ENCODE measurements at places on chromosomes 3 and 15.

DNA sequence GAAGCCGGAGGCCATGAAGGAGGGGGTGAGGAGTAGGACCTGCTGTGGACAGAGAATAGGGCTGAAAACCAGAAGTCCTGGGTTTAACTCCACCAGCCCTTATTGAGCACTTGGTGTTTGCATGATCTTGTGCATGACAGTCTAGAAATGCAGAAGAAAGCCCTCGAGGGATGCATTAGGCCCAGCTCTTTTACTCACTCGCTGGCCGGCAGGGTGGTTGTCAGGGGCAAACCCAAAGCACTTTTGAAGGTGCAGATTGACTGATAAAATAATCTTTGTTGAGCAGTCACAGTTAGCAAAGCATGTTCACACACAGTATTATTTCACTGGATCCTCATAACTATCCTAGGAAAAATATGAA, 55.3 kb downstream of the CORO2B start:
- DNase-seq, result no peak

DNA sequence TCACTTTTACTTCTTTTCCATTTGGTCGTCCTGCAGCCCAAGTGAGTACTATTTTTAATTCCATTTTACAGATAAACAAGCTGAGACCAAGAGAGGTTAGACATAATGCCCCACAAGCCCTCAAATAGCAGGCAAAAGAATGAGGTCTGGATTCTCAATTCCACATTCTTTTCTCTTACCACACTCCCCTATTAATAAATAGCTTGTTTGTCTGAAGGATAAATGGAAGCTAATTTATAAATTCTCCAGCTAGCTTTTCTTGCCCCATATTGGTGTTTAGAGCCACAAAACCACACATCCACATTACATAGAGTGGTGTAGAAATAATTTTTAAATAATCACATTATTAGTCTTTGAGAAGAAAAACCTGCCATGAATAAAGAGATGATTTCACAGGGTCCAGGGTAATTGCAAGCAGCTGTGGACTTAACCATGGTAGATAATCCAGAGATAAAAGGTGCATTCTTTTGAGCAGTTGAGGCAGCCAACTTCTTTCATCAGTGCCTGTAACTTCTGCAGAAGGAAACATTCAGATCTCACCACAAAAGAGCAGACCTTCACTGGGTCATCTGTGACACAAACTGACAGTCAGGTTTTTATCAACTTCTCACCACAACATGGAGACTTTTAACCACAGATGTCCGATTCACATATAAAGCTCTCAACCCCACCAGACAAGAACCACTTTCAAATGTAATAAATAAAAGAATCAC, 313.4 kb upstream of the STT3B start:
- DNase-seq, result no peak

- DNase-seq, result no peak
Measured at GRCh38 chr3:79516795-79517194, 251.0 kb downstream of the ROBO1 start.

DNA sequence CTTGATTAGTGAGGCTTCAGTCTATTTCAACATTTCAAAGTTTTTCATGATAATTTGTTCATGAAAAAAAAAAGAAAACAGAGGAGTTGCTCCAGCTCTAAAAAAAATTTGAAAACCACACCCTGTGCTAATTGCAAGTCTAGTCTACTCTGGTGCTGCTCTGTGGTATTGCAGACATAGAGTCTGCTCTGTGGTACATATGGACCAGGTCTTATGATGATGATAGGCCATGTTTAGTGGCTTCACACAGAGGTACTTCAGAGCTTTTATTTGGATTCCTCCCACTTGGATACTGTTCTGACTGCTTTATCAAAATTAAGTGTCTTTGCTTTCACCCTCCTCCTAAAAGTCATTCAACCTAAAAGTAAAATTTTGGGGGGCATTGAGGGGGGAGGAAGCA, 160.8 kb downstream of the ALCAM start:
- no peak for DNase-seq

- no peak for DNase-seq
Measured at GRCh38 chr3:186004209-186004608, 66.4 kb upstream of the TRA2B start.

DNA sequence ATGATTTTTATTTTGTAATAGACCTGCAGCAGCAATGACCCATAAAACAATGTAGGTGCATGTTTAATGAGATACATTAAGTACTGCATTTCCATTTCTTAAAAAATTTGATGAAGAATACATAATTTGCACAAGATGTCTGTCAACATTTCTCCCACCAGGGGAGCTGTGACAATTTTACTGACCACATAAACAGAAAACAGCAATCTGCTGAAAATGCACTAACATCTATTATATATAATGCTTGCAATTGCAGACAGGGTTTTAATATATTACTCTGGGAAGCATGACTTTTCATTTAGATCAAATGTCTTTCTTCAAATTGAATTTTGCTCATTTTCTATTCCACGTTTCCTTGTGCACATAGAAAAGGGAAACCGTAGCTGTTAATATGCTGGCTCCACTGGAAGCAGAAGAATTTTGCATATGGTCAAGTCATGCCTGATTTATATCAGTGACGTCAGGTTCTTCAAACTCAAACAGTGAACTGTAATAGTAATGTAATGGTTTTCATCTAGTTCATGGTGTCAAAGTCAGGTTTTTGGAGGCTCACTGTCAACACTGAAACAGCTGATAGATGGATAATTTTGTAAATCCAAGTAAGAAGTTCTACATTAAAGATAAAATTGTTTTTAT, 79.8 kb upstream of the IGF1R start:
- no peak for DNase-seq

- no peak for DNase-seq
Measured at GRCh38 chr15:89654847-89655805, at the start of gene KIF7. KIF7 (minus strand) TSS chr15:89655467; CDS start chr15:89652930, 2,537 bp downstream.

- no peak for DNase-seq
Measured at GRCh38 chr3:170634663-170635384, 48.9 kb upstream of the SLC7A14 start.

DNA sequence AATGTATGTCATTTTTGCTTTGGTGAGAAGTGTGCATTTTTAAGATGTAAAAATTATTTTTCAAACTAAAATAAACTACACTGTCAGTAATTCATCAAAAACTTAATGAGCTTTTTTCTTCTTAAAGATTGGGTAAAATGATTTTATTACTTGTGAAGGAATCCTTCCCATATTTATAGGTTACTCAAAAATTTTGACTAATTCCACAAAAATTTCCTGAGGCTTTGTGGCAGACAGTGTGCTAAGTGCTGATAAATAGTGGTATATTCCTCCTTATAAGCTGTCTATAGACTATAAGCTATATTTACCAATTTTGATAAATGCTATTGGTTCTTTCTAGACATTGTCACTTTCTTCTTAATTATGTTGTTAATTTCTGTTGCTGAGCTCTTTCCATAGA, 284.5 kb upstream of the SEMA6D start:
- no peak for DNase-seq

DNA sequence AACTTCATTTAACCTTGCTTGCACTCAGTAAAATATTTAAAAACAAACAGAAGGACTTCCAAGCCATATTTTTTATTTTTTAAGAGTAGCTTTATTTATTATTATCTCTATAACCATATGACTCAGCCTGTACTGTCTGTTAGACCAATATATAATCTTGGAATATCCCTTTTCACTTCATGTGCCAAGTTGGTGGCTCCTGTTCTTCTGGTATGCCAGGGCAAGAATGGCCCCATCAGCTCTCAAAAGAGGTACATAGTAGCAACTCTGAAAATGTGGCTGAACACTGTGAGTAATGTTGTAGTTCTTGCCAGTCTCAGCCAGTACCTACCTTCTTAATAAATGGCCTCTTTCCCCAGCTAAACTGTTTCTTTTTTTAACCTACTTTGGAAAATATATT, 257.0 kb upstream of the UBE2E1 start:
- no peak for DNase-seq

Measured in hippocampal formation (tissue), 2 donors.